ENCODE measurements at places on chromosomes 2 and 18. TPM values are rescaled to one million over a fixed set of nuclear protein-coding genes. Genes with fewer than 3 reads are reported as not detected.

The IL37 gene
- total RNA-seq, result not detected

The ERBB4 gene
- total RNA-seq, result 5.0 TPM

The MC2R gene
- total RNA-seq, result not detected

The FZD7 gene
- total RNA-seq, result 0.63 TPM

The TUBA4B gene
- not detected for total RNA-seq

The UGT1A8 gene
- total RNA-seq, result not detected

- H3K36me3 ChIP-seq, result no peaks in the 10 kb centered on the region
- H3K27ac ChIP-seq, result no peak overlapping the region
- peak overlapping the region; percentile 16 for H3K4me3 ChIP-seq
- H3K27me3 ChIP-seq, result no peaks in the 10 kb centered on the region
Observed at GRCh38 chr2:73175663-73176204, 26.6 kb upstream of the NOTO start.

GRCh38 chr2:145563741-145564615 is 1044.1 kb upstream of the ZEB2 start:
- no peaks in the 10 kb centered on the region for H3K27me3 ChIP-seq
- no peak for DNase-seq
- no peak overlapping the region for H3K4me3 ChIP-seq
- H3K27ac ChIP-seq, result peak overlapping the region; percentile 6
- H3K36me3 ChIP-seq, result no peaks in the 10 kb centered on the region
- H3K4me1 ChIP-seq, result no peaks in the 10 kb centered on the region

DNA sequence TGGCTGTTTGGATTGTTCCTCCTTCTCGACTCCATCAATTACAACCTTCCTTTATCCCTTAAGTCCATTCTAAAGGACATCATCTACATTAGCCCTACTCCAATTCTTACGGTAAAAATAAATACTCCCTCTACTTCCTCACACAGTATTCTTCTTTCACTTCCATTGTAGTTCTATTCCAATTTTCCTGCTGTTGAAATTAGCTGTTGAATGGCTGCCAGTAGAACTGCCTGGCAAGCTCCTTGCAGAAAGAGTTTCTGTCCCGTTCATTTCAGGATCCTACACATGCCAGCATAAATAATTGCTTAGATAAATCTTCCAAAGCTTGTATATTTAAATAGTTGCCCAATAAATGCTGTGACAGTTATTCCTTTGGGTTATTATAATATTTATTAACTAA is 459.3 kb upstream of the TRIB2 start:
- H3K4me1 ChIP-seq, result peaks cover 3% of the 10 kb centered on the region
- no peaks in the 10 kb centered on the region for H3K27me3 ChIP-seq
- no peak for DNase-seq
- no peak overlapping the region for H3K4me3 ChIP-seq

GRCh38 chr2:220220009-220220408 is 592.6 kb downstream of the SLC4A3 start:
- no peak for DNase-seq
- no peak overlapping the region for H3K27ac ChIP-seq
- H3K27me3 ChIP-seq, result no peaks in the 10 kb centered on the region
- no peaks in the 10 kb centered on the region for H3K36me3 ChIP-seq

GRCh38 chr18:79629249-79629558 is 50.4 kb upstream of the CTDP1 start:
- no peaks in the 10 kb centered on the region for H3K4me1 ChIP-seq
- H3K27me3 ChIP-seq, result no peaks in the 10 kb centered on the region
- no peaks in the 10 kb centered on the region for H3K36me3 ChIP-seq
- H3K27ac ChIP-seq, result no peak overlapping the region
- H3K4me3 ChIP-seq, result no peak overlapping the region
- DNase-seq, result no peak

DNA sequence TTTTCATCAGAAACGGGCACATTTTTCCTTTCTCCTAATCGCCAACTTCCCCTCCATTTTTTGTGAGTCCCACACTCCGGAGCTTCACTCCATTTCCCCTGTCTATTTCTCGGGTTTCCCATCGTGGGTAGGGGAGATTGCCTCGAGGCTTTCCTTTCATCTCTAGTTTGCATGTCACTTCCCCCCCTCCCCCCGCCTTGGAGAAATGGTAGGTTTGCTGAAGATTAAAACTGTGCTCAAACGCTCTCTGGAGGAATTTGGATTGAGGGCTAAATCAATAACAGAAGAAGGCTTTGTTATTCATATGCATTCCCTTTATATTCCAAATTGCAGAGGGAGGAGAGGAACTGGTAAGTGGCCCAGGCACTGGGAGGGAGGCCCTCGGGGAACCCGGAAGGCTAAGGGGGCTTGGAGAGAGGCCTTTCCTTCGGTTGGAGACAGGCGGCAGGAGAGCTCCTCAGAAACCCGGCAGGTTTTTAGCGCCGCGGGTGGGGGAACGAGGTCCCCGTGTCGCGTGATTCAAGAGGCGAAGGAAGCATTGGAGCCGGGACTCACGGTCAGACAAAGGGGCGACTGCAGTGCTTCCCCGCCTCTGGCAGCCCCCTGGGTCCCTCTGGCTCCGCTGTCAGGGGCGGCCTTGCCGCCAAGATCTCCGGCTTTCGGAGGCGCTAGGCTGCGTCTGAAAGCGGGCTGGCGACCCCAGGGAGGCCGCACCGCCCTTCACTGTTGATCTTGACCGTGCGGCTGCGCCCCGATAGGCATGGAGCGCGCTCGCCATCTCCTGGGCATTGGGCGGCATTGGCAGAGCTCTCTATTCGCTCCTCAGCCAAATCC is 2.4 kb upstream of the HOXD12 start:
- no peaks in the 10 kb centered on the region for H3K36me3 ChIP-seq
- no peak overlapping the region for H3K27ac ChIP-seq
- DNase-seq, result peak; percentile 60
- peaks cover 6% of the 10 kb centered on the region for H3K27me3 ChIP-seq
- H3K4me1 ChIP-seq, result no peaks in the 10 kb centered on the region

DNA sequence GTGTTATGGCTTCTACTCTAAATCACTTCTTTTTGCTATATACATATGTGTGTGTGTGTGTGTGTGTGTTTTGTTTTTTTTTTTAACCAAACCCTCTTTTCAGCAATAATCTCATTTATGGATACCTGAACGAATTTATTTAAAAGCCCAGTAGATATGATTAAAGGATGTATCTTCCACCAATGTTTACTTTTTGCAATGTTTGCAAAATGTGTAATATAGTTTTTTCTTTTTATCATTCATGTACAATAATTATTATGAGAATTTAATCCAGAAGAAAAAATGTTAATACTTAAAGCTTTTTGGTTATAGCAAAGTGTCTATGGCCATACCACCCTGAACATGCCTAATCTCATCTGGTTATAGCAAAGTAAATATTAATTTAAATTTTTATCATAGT is 1.6 kb upstream of the CNDP2 start:
- peaks cover 20% of the 10 kb centered on the region for H3K4me1 ChIP-seq
- no peaks in the 10 kb centered on the region for H3K36me3 ChIP-seq

GRCh38 chr18:6161549-6161948 is 253.2 kb downstream of the L3MBTL4 start:
- no peaks in the 10 kb centered on the region for H3K4me1 ChIP-seq
- no peak for DNase-seq
- no peaks in the 10 kb centered on the region for H3K27me3 ChIP-seq
- no peak overlapping the region for H3K27ac ChIP-seq

DNA sequence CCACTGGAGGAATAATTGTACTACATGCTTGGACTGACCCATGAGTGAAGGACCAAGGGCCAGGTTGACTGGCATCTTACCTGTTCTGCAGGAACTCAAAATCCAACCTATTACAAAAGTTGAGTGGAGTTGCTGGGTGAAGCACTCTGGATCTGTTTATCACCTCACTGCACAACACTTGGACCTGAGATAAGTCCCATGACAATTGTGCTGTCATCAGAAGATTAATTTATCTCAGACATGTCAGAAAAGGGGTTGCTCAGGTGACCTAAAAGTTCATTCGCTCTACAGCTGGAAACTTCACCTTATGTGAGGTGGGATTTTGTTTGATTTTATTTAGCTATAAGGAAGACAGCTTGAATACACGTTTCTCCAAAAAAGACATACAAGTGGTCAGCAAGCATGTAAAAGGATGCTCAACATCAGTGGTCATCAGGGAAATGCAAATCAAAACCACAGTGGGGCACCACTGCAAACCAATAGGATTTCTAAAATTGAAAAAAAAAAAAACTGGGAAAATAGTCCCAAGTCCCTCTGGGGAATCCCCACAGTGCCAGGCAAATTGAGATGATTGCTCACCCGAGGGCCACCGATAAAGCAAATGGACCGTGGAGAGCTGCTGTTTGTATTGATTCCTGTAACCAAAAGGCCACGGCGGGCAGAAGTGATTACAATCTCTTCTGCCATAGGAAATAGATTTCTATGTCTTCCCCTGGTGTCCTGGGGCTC is 65.8 kb upstream of the SLC35F5 start:
- no peak for DNase-seq
- H3K4me3 ChIP-seq, result no peak overlapping the region
- H3K27me3 ChIP-seq, result no peaks in the 10 kb centered on the region

DNA sequence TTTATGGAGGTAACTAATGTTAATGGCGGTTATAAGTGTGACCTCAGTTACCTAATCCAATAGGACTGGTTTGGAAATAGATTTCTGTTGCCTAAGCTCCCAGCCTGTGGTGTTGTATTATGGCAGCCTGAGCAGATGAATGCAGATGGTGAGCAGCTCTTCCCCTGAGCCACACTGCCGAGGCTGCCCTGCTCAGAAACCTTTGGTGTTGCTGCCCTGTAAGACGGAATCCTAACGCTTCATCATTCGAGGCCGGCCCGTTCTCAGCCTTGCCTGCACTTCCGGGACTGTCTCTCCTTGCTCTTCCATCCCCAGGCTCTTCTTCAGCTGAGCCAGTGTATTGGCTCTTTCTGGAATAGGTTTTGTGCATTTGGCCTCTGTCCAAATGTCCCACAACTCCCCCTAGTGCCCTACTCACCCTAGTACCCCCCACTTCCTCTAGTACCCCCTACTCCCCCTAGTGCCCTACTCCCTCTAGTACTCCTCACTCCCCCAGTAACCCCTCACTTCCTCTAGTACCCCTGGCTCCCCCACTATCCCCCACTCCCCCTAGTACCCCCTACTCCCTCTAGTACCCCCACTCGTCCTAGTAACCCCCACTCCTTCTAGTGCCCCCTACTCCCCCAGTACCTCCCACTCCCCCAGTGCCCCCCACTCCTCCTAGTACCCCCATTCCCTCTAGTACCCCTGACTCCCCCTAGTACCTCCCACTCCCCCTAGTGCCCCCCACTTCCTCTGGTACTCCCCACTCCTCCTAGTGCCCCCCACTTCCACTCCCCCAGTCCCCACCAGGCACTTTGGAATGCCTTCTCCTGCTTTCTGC is 106.0 kb upstream of the TAF1B start:
- no peaks in the 10 kb centered on the region for H3K27me3 ChIP-seq
- no peak overlapping the region for H3K27ac ChIP-seq
- H3K4me3 ChIP-seq, result no peak overlapping the region
- DNase-seq, result no peak
- H3K36me3 ChIP-seq, result no peaks in the 10 kb centered on the region
- no peaks in the 10 kb centered on the region for H3K4me1 ChIP-seq

GRCh38 chr18:73638709-73639108 is 508.9 kb downstream of the FBXO15 start:
- no peaks in the 10 kb centered on the region for H3K27me3 ChIP-seq
- DNase-seq, result no peak
- no peak overlapping the region for H3K4me3 ChIP-seq

GRCh38 chr2:205401511-205401910 is 280.8 kb upstream of the NRP2 start:
- DNase-seq, result no peak
- H3K27ac ChIP-seq, result no peak overlapping the region
- H3K4me1 ChIP-seq, result no peaks in the 10 kb centered on the region
- no peaks in the 10 kb centered on the region for H3K36me3 ChIP-seq

GRCh38 chr2:3634596-3635121 is 23.3 kb upstream of the ALLC start:
- DNase-seq, result no peak
- H3K27me3 ChIP-seq, result no peaks in the 10 kb centered on the region
- no peak overlapping the region for H3K4me3 ChIP-seq
- no peak overlapping the region for H3K27ac ChIP-seq
- H3K4me1 ChIP-seq, result no peaks in the 10 kb centered on the region

GRCh38 chr2:172179045-172179701 is 76.5 kb upstream of the DLX2 start:
- H3K27me3 ChIP-seq, result no peaks in the 10 kb centered on the region
- DNase-seq, result no peak
- no peaks in the 10 kb centered on the region for H3K4me1 ChIP-seq
- no peak overlapping the region for H3K27ac ChIP-seq
- H3K36me3 ChIP-seq, result no peaks in the 10 kb centered on the region
- H3K4me3 ChIP-seq, result no peak overlapping the region

DNA sequence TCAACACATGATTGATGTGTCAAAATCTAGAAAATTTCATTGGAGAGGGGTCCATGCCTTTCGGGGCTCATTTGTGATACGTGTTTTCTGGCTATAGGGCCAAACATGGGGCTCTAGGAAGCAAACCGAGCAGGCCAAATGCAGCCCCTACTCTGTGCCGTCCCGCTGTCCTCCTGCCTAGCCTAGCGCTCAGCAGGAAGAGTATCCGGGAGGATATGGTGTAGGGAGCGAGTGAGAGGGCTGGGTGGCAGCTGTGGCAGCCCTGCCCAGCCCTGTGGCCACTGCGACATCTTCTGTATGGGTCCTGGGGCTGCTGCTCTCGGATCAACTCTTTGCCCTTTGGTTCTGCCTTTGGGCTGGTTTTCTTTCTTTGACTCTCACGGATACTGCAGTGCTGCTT is 120.1 kb upstream of the MAP3K20 start:
- no peaks in the 10 kb centered on the region for H3K27me3 ChIP-seq
- DNase-seq, result no peak
- no peak overlapping the region for H3K4me3 ChIP-seq

Measured in pancreas (tissue), 10 donors.